NCI-H446 treated with DMSO at 0.1 percent for 48 hours (cell line): ENCODE measurements at places on chromosomes 1 and 21.

GRCh38 chr1:35097224-35097623, 18.0 kb downstream of the ZMYM1 start:
- no peak for DNase-seq

GRCh38 chr1:40064797-40065499, 24.4 kb downstream of the CAP1 start:
- no peak for DNase-seq

GRCh38 chr1:167185062-167185461, 35.6 kb upstream of the POU2F1 start:
- no peak for DNase-seq

- DNase-seq = no peak
Measured at GRCh38 chr1:157490467-157491165, 61.7 kb downstream of the FCRL5 start.

- no peak for DNase-seq
Measured at GRCh38 chr1:220991506-220991905, 112.3 kb downstream of the HLX start.

- DNase-seq = no peak
Measured at GRCh38 chr21:17501107-17502006, 11.5 kb upstream of the CXADR start.

DNA sequence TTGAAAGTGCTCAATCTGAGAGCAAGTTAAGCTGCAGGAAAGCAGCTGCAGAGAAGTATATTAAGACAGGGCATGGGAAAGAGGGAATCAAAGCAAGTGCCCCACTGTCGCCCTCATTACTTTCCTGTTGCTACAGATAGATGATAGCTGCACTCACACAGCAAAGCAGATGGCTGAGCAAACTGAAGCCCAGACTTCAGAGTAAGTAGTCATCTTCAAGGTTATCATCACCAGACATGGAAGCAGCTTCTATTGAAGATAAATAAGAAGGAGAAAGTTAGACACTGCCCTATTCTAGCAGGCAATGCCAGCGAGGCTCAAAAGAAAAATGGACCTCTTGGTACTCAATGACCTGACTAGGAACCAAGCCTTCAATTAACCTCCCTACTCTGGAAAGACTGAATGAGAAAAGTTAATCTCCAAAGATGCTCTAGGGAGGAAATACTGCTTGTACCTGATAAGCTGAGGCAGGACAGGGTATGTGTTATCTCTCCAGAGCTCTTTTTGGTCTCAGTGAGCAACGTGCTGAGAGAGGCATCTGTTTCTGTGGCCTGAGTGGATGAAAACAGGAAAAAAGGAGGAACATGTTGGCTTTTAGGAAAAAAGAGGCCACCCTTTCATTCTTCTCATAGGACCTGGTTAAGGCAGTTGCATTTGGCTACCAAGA, 11.1 kb upstream of the MRPL9 start:
- no peak for DNase-seq
